Uterus (tissue), 4 donors: ENCODE measurements at places on chromosomes 13 and 19. TPM values are rescaled to one million over a fixed set of nuclear protein-coding genes. Genes with fewer than 3 reads are reported as not detected.

GRCh38 chr19:51422053-51422448, 4.6 kb upstream of the SIGLEC10 start:
- H3K4me3 ChIP-seq: no peak overlapping the region
- no peaks in the 10 kb centered on the region for H3K27me3 ChIP-seq
- H3K27ac ChIP-seq: no peak overlapping the region
- H3K4me1 ChIP-seq: no peaks in the 10 kb centered on the region
- no peaks in the 10 kb centered on the region for H3K36me3 ChIP-seq

- H3K4me1 ChIP-seq: no peaks in the 10 kb centered on the region
- no peak for DNase-seq
- H3K27me3 ChIP-seq: no peaks in the 10 kb centered on the region
- H3K36me3 ChIP-seq: no peaks in the 10 kb centered on the region
These were observed 684.5 kb upstream of the ARGLU1 start for GRCh38 chr13:107252428-107252827.

DNA sequence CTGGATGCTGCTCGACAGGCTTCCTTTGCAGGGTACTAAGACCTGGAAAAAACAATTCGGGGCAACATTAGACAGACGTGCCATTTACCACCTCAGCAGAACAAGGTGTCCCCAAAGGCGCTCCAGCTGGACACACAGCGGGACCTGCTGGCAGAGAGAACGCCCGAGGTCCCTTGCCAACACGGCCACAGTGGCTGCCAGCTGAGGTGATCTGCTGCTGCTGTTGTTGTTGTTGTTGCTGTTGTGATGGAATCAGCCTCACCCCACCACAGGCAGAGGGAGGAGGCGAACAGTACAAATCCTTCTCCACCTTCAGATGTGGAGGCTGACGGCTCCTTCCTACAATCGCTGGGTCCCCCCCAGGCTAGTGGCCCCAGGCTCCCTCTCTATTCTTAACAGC, 25.2 kb downstream of the ANKRD27 start:
- H3K4me1 ChIP-seq: no peaks in the 10 kb centered on the region
- no peak for DNase-seq
- no peak overlapping the region for H3K27ac ChIP-seq
- H3K36me3 ChIP-seq: no peaks in the 10 kb centered on the region

- no peaks in the 10 kb centered on the region for H3K36me3 ChIP-seq
- no peaks in the 10 kb centered on the region for H3K4me1 ChIP-seq
- H3K27ac ChIP-seq: peak overlapping the region; percentile 99
- H3K4me3 ChIP-seq: peak overlapping the region; percentile 85
- H3K27me3 ChIP-seq: no peaks in the 10 kb centered on the region
These were observed 7.8 kb upstream of the DGKH start for GRCh38 chr13:42040730-42041010.

GRCh38 chr19:52570000-52570861, at the start of gene ZNF701:
ZNF701 (plus strand) TSS chr19:52570287; CDS start chr19:52574148, 3,861 bp downstream.
- DNase-seq: peak; percentile 96
- H3K27ac ChIP-seq: peak within 1 kb of the TSS; percentile 88
- H3K4me3 ChIP-seq: peak within 1 kb of the TSS; percentile 71
- no peaks in the 10 kb centered on the region for H3K4me1 ChIP-seq
- no peaks in the 10 kb centered on the region for H3K27me3 ChIP-seq

DNA sequence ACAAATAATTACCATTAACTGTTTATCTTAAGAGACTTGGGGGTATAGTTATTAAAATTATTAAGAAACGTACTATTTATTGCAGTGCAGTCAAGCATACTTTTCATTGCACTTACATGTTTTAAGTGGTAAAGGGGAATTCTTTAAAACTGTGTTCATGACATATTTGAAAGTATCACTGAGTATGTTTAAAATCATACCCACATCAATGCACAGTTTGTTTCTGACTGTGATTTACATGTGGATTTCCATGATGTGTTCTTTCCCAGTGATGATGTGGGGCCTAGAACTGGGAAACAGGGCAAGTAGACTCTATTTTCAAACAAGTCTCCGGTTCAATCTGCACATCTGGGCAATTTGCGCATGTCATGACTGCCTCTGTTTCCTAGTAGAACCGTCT, 340.5 kb upstream of the OBI1 start:
- H3K27ac ChIP-seq: no peak overlapping the region
- no peaks in the 10 kb centered on the region for H3K4me1 ChIP-seq
- no peaks in the 10 kb centered on the region for H3K36me3 ChIP-seq

DNA sequence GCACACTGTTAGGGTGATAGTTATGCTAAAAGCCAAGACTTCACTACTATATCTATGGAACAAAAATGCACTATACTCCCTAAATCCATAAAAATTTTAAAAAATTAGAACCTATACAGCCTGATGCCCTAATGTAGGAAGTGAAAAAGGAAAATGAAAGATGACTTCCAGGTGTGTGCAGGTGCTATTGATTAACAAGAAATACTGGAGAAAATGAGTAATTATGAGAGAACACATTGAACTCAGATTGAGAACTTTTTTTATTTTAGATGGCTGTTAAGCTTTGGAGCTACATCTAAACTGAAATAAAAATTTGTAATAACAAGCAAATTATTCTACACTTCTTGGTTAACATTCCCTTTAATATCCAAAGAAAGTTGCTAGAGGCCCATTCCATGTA, 1015.7 kb downstream of the PCDH9 start:
- DNase-seq: no peak
- H3K27ac ChIP-seq: no peak overlapping the region
- H3K27me3 ChIP-seq: no peaks in the 10 kb centered on the region
- no peaks in the 10 kb centered on the region for H3K36me3 ChIP-seq
- no peak overlapping the region for H3K4me3 ChIP-seq
- no peaks in the 10 kb centered on the region for H3K4me1 ChIP-seq

GRCh38 chr13:55517312-55517711, 1623.4 kb upstream of the PRR20A start:
- no peak overlapping the region for H3K4me3 ChIP-seq
- H3K36me3 ChIP-seq: no peaks in the 10 kb centered on the region
- no peak overlapping the region for H3K27ac ChIP-seq
- no peaks in the 10 kb centered on the region for H3K27me3 ChIP-seq
- H3K4me1 ChIP-seq: no peaks in the 10 kb centered on the region

DNA sequence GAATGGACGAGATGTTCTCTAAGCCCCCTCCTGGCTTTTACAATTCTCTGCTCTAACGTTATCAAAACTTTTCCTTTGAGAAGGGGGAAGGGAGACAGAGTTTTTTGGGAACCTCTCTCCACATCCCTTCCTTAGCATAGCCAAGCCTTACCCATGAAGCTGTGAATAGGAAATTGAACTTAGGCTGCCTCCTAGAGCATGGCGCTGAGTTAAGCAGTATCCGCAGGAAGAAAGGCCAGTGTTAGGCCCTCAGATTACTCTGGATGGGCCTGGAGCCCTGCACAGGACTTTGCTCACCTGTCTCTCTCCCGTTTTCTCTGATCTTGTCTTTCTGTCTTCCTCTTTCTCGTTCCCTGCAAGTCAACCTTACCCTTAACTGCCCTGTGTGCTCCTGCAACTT, 39.6 kb downstream of the CYP2B6 start:
- H3K4me1 ChIP-seq: no peaks in the 10 kb centered on the region
- no peaks in the 10 kb centered on the region for H3K36me3 ChIP-seq
- H3K27me3 ChIP-seq: no peaks in the 10 kb centered on the region

DNA sequence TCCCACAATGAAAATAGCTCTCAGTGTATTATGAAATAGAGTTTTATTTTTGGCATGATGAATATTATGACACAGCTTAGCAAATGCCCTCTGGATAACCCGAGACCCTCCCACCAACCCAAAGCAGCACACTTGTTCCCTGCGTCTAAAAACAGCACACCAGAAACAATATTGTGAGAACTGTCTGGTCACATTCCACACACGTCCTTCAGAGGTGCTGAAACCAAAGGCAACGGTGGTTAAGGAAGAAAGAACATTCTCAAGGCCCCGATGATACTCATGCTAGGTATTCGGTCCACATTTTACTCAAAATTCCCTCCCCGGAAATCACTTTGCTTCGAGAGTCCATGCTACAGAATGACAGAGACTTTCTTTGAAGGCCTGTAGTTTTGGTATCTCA, 156.7 kb downstream of the SLC7A1 start:
- no peak for DNase-seq
- no peaks in the 10 kb centered on the region for H3K36me3 ChIP-seq
- no peak overlapping the region for H3K4me3 ChIP-seq
- peak overlapping the region; percentile 11 for H3K27ac ChIP-seq

DNA sequence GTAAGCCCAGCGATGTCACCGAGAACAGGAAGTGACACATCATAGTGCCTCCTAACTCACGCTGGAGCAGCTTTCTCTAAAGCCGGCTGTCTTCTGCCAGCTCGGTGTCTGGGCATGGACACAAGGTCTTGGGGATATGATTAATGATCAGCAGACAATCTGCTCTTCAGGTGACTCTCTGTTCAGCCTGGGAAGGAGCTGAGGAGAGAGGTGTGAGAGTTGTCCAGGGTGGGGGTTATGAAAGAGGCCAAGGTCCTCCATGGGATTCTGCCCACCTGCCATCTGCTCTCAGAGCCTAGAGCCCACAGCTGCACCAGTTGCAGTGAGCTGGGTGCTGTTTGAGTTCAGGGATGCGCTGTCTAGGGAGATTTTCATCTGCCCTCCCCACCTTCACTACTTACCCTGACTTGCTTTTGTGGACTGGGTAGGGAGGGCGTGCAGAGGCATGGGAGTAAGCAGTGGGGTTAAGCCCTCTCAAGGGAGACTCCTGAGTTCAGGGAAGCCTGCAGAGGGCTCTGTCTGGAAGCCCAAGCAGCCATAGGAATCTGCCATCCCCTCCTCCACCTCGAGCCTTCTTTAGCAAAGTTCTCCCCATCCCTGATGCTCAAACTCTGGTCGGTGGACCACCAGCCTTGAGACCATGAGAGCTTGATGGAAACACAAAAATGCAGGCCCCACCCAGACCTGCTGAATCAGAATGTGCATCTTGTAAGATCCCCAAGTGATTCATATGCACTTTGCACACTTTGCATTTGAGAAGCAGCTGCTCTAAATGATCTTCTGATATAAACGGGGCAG, 539.7 kb downstream of the RFC3 start:
- H3K4me1 ChIP-seq: no peaks in the 10 kb centered on the region
- H3K27me3 ChIP-seq: no peaks in the 10 kb centered on the region
- no peak overlapping the region for H3K27ac ChIP-seq
- no peak overlapping the region for H3K4me3 ChIP-seq
- H3K36me3 ChIP-seq: no peaks in the 10 kb centered on the region
- DNase-seq: no peak

KANK3 gene
- 18.9 TPM for total RNA-seq

KLC3 gene
- 0.55 TPM for total RNA-seq

PTPRH gene
- 0.29 TPM for total RNA-seq

VAV1 gene
- total RNA-seq: 0.29 TPM
